ENCODE measurements at places on chromosomes 5 and 9. TPM values are rescaled to one million over a fixed set of nuclear protein-coding genes. Genes with fewer than 3 reads are reported as not detected.

SLC24A2 gene
- total RNA-seq, result 0.02 TPM

AFF4 gene
- 91.8 TPM for total RNA-seq

ZNF608 gene
- total RNA-seq, result 148 TPM

TTC23L gene
- 2.8 TPM for total RNA-seq

SLC27A6 gene
- 2.1 TPM for total RNA-seq

SHISAL2B gene
- total RNA-seq, result 0.51 TPM

LPAR1 gene
- 16.2 TPM for total RNA-seq

NPR3 gene
- total RNA-seq, result 0.89 TPM

IFNA13 gene
- total RNA-seq, result not detected

F2RL1 gene
- 6.5 TPM for total RNA-seq

FOXD4L4 gene
- 0.19 TPM for total RNA-seq

NME5 gene
- total RNA-seq, result 9.9 TPM

AIF1L gene
- total RNA-seq, result 71.1 TPM

MAMDC2 gene
- total RNA-seq, result 0.60 TPM

IFNA21 gene
- total RNA-seq, result not detected

IL3 gene
- total RNA-seq, result not detected

AGXT2 gene
- total RNA-seq, result not detected

SPINK4 gene
- total RNA-seq, result not detected

SH3PXD2B gene
- total RNA-seq, result 72.4 TPM

ANKS6 gene
- 39.7 TPM for total RNA-seq

ARL10 gene
- 29.5 TPM for total RNA-seq

ENC1 gene
- 78.7 TPM for total RNA-seq

FIBCD1 gene
- total RNA-seq, result not detected

MZB1 gene
- total RNA-seq, result 0.24 TPM

NR2F1 gene
- 35.4 TPM for total RNA-seq

C1QTNF3 gene
- total RNA-seq, result 9.6 TPM

ADRB2 gene
- 0.22 TPM for total RNA-seq

PPP6C gene
- total RNA-seq, result 32.5 TPM

PCA3 gene
- total RNA-seq, result 0.31 TPM

PMPCA gene
- total RNA-seq, result 63.6 TPM

DDX31 gene
- 16.7 TPM for total RNA-seq

HMCN2 gene
- 0.26 TPM for total RNA-seq

SLCO4C1 gene
- total RNA-seq, result 4.0 TPM

ISL1 gene
- 9.7 TPM for total RNA-seq

CIZ1 gene
- 155 TPM for total RNA-seq

ABCA2 gene
- 26.4 TPM for total RNA-seq

AJM1 gene
- total RNA-seq, result 5.1 TPM

HTR4 gene
- total RNA-seq, result not detected

ORM2 gene
- total RNA-seq, result 3.2 TPM

SV2C gene
- total RNA-seq, result 0.27 TPM

PFN3 gene
- not detected for total RNA-seq

ZNF454 gene
- 0.36 TPM for total RNA-seq

CHSY3 gene
- total RNA-seq, result 0.84 TPM

PIP5KL1 gene
- 3.4 TPM for total RNA-seq

LCN15 gene
- not detected for total RNA-seq
